ENCODE measurements at places on chromosomes 6 and 20. TPM values are rescaled to one million over a fixed set of nuclear protein-coding genes. Genes with fewer than 3 reads are reported as not detected.

KIAA0408 gene
- total RNA-seq: 0.87 TPM

- DNase-seq: no peak
Measured at GRCh38 chr6:128531696-128532095, 11.3 kb upstream of the PTPRK start.

- DNase-seq: no peak
Measured at GRCh38 chr6:132900849-132901248, 86.5 kb downstream of the RPS12 start.

DNA sequence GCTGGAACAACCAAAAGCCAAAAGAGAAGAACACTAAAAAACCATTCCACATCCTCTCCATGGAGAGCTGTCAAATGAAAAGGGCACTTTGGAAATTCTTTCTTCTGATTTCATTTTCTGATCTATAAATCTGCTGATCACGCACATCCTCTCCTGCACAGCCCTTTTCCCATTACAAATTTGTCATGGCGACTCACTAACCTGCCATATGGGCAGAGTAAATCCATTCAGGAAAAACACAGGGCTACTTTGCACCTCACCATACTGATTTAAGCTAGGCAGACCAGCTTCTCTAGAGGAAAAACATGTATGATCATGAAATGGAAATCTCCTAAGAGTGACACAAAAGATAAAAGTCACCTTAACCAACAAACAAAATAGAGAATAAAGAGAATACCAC, 26.0 kb downstream of the TOMM6 start:
- no peak for DNase-seq

DNA sequence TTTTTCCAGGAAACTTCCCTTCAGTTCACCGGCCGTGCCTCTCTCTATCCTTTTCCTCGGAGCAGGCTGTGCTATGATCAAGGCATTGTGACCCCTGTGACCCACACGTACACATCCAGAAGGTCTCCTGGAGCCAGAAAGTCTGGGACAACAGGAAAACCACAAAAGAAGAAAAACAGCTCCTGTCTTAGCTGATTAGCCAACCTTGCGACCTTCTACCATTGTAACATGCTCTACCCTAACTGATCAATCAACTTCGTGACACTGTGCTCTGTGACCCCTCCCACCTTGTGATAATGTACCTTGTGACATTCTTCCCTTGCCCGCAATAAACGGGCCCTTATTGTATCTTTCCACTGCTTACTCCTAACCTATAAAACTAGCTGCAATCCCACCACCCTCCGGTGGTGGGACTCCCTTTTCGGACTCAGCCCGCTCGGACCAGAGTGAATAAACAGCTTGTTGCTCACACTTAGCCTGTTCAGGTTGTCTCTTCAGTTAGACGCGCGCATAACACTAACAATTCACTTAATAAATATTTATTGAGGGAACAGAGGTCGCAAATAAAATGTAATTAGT, 24.2 kb downstream of the ZNF311 start:
- peak; percentile 64 for DNase-seq

DNA sequence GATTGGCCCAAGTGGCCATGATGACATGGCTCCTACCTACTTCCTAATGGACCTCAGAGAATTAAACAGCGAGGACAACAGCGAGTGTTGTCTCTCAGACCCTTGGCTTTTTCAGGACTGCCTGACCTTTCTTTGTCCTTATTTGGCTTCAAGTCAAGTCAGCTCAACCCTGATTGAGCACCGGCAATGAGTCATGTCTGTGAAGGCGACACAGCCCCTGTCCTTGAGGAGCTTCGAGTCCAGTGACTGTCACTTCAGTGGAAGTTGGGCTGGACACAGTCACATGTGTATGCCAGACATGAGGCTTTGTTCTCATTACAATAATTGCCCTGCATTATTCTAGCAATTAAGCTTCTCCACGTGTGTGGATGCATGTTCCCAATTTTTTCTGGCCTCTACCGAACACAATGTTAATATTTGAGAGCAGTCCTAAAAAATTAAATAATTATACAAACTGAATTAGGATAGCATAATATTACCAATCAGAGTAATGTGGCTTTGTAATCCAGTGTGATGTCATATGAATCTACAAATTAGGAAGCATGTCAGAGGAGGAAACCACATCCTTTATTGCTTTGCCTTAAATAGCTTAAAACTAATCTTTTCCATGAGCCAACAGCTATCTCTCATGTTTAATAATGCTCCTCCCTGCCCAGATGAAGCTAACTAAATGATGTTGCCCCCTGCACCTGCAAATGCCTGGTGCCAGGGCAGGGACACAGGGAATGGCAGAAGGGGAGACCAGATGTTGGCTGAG, 178.6 kb downstream of the CDH26 start:
- no peak for DNase-seq
